ENCODE measurements at places on chromosomes 6 and 20.

- no peak for DNase-seq
These were observed 5.3 kb downstream of the TMEM170B start for GRCh38 chr6:11542863-11543262.

- peak; percentile 75 for DNase-seq
These were observed 469 bp downstream of the SYNJ2 start for GRCh38 chr6:157982102-157982562.

- no peak for DNase-seq
These were observed 201.5 kb upstream of the ECI2 start for GRCh38 chr6:4336778-4337442.

DNA sequence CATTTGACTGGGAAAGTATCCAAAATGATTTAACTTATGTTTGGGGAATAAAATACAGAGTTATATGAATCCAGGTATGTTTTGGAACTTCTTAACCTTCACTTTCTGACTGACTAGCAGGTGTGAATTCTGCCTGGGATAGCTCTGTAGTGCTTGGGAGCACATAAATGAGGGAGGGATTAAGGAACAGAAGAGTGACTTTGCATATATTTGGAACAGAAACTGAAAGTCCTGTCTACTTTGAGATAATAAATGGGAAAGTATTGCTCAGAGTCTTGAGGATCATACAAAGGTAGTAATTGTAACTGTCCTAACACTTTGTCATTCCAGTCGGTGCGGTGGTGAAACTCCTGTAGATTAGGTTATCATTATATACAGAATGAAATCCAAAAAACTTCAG is 317.6 kb downstream of the RIMS1 start:
- no peak for DNase-seq

DNA sequence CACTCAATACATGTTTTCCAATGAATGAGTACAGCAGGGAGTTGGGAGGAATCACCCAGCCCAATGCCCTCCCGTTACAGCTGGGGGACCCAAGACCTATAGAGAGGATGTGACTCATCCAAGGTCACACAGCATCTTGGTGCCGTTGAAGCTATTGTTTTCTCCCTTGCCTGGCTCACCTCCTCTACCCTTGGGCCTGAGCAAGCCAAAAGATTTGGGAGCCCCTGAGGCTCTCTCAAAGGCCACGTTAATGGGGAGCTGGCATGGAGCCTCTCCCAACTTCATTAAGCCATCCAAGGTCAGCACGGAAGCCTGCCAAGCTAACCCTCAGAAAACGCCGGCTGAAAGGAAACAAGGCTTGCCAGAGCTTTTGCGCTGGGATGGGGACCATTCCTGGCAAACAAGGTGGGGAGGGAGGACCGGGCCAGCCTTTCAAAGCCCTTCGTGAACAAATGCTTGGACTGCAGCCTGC is 30.4 kb downstream of the KCNB1 start:
- DNase-seq = peak; percentile 60

GRCh38 chr6:1325461-1326309 is 13.8 kb downstream of the FOXQ1 start:
- no peak for DNase-seq
